ENCODE measurements at places on chromosomes 7 and 10.
A peak's percentile ranks its signal among the peaks of the same experiment; 100 is the strongest.

- DNase-seq = no peak
These were observed 678.5 kb downstream of the KCNMA1 start for GRCh38 chr10:76959111-76959510.

DNA sequence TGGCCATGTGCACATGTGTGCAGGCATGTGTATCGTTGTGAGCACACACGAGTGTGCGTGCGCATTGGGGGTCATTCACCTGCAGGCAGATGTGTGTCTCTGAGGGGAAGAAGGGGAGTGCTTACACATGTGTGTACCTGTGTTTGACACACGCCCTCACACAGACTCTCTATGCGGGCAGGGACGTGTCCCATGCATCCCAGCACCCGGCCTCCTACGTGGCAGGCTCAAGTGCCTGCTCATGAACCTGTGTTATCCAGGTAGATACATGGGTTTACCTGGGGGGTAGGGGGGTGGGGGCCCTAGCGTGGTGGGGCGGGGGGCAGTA is 18.6 kb downstream of the KCP start:
- no peak for DNase-seq

DNA sequence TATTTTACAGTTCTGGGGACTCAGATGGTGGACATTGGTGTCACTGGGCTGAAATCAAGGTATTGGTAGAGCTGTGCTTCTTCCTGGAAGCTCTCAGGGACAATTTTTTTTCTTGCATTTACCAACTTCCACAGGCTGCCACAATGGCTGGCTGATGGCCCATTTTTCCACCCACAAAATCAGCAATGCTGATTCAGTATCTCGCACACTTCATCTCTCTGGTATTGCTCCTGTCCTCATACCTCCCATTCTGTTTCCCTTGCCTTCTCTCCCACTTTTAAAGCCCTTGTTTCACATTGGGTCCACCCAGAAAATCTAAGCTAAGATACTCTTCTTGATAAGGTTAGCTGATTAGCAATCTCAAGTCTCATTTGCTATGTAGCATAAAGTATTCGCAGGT is 530.9 kb upstream of the POM121L12 start:
- DNase-seq = no peak

GRCh38 chr10:50416181-50416824 is 165.0 kb upstream of the ASAH2 start:
- no peak for DNase-seq

GRCh38 chr7:110446658-110447057 is 644.3 kb upstream of the LRRN3 start:
- no peak for DNase-seq

- DNase-seq = no peak
These were observed 201.0 kb upstream of the PTN start for GRCh38 chr7:137544453-137545058.

- DNase-seq = peak; percentile 65
These were observed 513 bp downstream of the ODAD2 start for GRCh38 chr10:27998178-27998953.

DNA sequence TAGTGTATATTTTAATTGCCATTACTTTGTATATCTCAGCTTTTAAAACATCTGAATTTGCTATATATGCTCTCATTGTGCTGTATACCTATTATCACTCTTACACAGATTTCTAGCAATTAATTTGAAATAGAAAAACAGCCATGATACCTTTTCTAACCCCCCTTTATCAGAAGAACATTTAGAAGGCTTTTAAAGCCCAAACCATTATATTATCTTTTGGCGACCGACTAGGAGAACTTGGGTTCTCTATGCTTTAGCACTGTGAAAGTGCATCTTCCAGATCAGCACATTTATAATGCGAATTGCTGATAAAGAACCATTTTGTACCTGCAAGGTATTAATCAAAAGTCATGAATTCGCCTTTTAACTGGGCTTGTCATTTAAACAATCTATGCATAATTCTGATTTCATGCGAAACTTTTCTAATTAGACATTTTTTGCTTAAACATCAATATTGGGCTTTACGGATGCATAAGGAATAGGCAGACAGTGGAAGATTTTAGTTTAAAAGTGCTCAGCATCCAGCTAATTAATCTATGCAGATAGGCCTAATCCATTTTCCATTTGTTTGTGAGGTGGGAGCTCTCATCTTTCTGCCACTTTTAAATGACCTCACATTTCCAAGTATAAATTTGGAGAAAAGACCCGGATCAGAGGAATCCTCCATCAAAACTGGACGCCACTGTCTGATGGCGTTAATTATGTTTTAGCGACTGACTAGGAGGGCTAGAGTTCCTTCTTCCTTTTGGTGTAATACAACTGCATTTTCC is 1.2 kb upstream of the MLLT10 start:
- DNase-seq = no peak

- no peak for DNase-seq
These were observed 13.7 kb upstream of the CLDN4 start for GRCh38 chr7:73817121-73817520.

DNA sequence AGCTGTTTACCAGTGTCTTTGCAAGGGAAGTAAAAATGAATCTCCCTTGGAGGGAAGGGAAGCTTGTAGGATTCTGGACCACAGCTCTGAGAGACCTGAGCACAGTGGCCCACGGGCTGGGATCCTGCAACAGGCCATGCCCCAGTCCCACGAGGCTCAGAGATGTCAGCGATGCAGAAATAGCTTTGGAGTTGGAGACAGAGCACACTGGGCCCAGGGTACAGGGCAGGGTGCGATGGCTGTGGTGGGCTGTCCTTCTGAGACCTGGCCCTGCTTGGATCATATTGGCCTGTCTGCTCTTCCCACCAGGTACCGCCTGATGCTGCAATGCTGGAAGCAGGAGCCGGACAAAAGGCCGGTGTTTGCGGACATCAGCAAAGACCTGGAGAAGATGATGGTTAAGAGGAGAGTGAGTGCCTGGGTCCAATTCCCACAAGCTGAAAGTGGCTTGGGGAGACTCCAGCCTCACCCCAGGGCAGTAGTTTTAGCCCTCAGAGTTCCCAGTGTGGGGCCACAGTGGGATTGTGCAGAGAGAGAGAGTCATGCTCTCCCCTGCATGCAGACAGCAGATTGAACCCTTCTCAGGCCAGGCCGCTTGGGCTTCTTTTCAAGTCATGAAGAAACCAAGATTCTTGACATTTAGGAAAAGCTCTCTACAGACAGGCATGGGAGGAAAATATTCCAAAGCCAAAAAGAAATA is 13.5 kb upstream of the CSGALNACT2 start:
- DNase-seq = no peak

DNA sequence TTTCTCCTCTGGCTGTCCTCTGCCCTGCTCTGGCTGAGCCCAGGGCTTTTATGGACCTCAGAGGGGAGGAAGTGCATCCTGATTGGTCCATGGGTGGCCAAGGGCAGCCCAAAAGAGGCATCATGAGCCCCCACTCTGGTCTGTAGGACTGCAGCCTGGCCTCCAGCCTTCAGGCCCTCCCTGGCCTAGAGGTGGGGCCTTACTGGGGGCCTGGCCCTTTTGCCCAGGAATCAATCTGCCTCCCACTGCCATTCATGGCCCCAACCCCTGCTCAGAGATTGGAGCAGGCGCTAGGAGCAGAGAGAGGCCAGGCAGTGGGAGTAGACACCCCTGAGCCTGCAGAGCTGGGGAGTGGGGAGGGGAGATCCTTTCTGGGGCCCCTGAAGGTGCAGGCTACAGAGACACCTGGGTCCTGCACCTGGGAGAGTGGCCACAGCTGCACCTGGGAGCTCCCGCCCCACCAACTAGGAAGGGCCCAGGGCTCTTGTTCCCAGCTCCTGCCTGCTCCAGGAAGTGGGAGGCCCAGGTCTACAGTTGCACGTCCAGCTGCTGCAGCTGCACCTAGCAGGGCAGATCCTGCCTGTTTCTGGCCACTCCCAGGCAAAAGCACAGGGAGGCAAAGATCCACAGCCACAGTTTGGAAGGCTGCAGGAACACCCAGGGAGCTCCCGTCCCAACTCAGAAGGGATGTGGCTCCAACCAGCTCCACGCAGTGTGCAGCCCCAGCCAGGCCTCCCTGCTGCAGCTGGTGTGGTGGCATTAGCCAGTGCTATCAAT is 6.4 kb upstream of the DYNC2I1 start:
- no peak for DNase-seq

GRCh38 chr10:132194726-132195125 is 8.0 kb downstream of the DPYSL4 start:
- DNase-seq = no peak

DNA sequence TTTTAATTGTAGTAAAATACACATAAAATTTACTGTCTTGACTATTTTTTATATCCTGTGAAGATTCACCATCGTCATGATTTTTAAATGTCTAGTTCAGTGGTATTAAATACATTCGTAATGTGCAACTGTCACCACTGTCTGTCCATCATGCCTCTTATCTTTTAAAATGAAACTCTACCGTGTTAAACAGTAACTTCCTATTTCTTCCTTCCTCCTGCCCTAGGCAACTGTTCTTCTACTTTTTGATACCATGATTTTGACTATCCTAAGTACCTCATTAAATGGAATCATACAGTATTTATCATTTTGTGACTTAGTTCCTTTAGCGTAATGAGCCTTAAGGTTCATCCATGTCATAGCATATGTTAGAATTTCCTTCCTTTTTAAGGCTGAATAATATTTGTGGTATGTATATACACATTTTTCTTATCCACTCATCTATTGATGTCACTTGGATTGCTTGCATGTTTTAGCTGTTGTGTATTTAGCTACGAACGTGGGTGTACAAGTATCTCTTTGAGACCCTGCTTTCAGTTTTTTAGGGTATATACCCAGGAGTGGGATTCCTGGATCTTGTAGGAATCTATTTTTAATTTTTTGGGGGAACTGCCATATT is 13.5 kb downstream of the SLK start:
- DNase-seq = no peak

DNA sequence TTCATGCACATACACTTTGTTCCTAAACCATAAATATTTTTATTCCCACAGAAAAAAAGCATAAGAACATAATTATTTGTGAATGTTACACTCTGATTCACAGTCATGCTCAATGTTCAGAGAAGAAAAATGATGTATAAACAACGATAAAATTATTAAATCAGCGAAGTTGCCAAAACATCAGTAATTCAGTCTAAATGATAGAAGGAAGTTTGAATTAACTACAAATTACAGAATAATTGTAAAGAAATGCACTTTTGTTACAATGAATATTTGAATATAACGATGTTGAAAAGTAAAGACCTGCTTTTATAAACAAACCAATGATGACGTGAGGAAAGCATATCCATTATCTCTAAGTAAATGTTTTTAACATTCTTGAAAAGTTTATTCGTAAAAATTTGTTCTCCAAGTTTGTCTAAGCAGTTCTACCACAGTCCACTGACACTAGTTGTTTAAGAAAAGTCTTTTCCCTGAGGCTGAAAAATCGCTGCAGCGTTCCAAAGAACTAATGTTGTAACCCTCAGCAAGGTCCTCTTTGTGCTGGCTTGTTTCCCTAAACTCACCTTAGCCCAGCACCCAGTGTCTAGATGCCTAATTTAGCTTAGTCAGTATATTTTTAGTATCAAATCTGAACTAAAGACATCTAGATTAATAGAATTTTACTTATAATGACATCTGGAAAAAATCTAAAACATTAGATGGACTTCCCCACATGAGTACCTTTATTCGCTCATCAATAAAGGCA is 30.4 kb downstream of the TSPAN12 start:
- DNase-seq = no peak

DNA sequence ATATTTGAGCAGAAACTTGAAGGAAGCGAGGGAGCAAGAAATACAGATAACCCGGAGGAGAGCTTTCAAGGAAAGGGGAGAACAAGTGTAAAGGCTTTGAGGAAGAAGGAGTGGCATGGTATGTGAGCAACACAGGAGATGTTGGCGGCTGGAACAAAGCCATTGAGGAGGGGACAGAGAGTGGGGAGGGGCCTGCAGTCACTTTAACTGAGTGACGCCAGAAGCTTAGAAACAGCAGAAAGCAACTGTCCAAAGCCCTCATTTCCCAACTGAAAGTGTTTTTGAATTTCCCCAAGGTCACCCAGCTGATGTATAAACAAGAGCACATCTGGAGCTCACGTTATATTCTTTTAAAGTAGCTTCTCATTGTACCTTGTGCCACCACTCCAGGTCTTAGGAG is 19.1 kb downstream of the AUTS2 start:
- no peak for DNase-seq

DNA sequence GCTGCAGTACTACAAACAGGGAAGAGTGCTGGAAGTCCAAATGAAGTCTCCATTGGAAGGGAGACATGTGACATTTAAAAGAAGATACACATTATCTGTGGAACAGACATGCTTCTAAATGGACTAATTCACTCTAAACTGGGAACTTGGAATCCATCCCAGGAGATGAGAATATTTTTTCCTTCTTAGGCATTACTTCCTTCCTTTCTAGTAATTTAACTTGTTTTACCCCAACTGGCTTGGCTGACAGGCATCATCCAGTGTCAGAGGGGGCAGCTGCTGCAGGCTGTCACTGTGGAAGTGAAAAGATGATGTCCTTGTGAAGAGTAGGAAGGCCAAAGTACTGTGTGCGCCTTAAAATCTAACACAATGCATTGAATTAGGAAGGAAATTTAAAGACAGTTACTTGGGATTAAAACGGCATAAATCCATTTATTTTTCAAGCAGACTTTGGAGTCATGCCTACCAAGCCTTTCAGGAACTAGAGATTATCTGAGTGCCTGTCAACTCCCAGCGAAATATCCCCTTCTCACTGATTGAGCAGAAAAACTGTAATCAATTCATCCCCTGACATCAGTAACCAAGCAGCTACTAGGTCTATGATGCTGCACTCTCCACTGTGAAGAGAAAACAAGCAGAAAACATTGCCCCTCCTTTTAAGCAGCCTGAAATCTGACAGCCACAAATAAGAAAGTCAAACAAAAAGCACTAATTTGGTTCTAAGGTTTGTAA is 161.2 kb downstream of the DGKI start:
- no peak for DNase-seq

DNA sequence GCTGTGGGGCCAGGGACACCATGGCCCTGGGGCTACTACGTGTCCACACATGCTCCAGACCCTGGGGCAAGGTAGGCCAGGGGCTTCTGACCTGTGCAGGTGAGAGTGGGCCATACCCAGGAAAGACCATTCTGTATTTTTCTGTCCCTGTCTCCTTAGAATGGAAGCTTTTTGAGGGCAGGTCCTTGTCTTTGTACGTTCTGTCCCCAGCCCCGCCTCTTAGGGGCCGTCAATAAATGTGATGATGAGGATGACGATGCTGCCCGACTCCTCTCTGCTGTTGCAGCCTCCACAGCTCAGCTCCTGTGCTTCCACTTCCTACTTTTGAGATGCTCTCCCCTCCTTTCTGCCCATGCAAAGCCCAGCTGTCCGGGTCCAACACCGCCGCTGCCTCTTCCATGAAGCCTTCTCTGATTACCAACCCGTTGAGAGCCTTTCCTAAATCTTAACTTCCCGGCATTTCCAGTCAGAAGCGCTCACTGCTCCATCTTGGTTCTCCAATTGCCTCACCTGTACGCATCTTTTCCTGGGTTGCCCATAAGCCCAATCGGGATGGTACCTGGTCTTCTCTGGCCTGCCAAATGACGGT is 4.3 kb downstream of the VPS37D start:
- DNase-seq = no peak

Measured in nephron progenitor cell (in vitro differentiated cells).